ENCODE measurements at places on chromosomes 6 and 20.

- peaks cover 2% of the 10 kb centered on the region for H3K4me1 ChIP-seq
- H3K27me3 ChIP-seq, result peaks cover 18% of the 10 kb centered on the region
- DNase-seq, result no peak
- H3K4me3 ChIP-seq, result no peak overlapping the region
Measured at GRCh38 chr6:44010411-44011349, 116.6 kb downstream of the MRPL14 start.

- peaks cover 4% of the 10 kb centered on the region for H3K27me3 ChIP-seq
- H3K4me3 ChIP-seq, result no peak overlapping the region
- no peak for DNase-seq
- H3K27ac ChIP-seq, result no peak overlapping the region
- peaks cover 7% of the 10 kb centered on the region for H3K4me1 ChIP-seq
Measured at GRCh38 chr6:156560476-156560875, 216.7 kb upstream of the ARID1B start.

GRCh38 chr6:30690403-30691207 lies at the start of gene NRM:
Gene NRM (minus strand): TSS chr6:30690984. CDS start chr6:30690974, 10 bp downstream.
- H3K27ac ChIP-seq, result peak within 1 kb of the TSS; percentile 54
- H3K27me3 ChIP-seq, result no peaks in the 10 kb centered on the region
- peak; percentile 73 for DNase-seq
- H3K4me1 ChIP-seq, result peaks cover 45% of the 10 kb centered on the region
- peak within 1 kb of the TSS; percentile 100 for H3K4me3 ChIP-seq

GRCh38 chr6:13445005-13445743 lies 42.2 kb downstream of the GFOD1 start:
- no peaks in the 10 kb centered on the region for H3K27me3 ChIP-seq
- no peak overlapping the region for H3K4me3 ChIP-seq
- peaks cover 18% of the 10 kb centered on the region for H3K4me1 ChIP-seq
- no peak for DNase-seq
- no peak overlapping the region for H3K27ac ChIP-seq

GRCh38 chr20:59774921-59775686 lies 158.3 kb downstream of the SYCP2 start:
- H3K36me3 ChIP-seq, result no peaks in the 10 kb centered on the region
- H3K27ac ChIP-seq, result no peak overlapping the region
- no peaks in the 10 kb centered on the region for H3K4me1 ChIP-seq

DNA sequence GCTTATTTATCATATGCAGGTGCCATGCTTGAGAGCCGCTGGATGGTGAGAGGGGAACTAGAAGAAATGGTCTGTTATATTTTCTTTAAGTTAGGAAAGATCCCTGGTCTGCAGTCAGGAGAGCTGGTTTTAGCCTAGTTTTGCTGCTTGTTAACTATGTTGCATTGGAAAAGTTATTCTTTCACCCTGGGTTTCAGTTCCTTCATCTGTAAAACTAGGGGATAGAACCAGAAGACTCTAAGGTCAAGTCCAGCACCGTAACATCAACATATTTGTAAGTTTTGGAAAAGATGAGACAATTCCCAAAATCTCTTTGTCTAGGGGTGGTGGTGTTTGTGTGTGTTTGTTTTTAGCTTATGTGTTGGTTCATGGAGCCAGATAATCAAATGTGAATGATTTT lies 304.0 kb downstream of the QKI start:
- no peaks in the 10 kb centered on the region for H3K4me1 ChIP-seq
- no peak overlapping the region for H3K4me3 ChIP-seq
- DNase-seq, result no peak
- no peak overlapping the region for H3K27ac ChIP-seq
- H3K27me3 ChIP-seq, result peaks cover 3% of the 10 kb centered on the region

- no peaks in the 10 kb centered on the region for H3K36me3 ChIP-seq
- H3K4me3 ChIP-seq, result no peak overlapping the region
- H3K27me3 ChIP-seq, result no peaks in the 10 kb centered on the region
Measured at GRCh38 chr6:97969065-97969464, 686.0 kb upstream of the MMS22L start.

GRCh38 chr6:157459327-157459726 lies 78.3 kb downstream of the ZDHHC14 start:
- no peak for DNase-seq
- H3K27me3 ChIP-seq, result no peaks in the 10 kb centered on the region
- peaks cover 67% of the 10 kb centered on the region for H3K4me1 ChIP-seq
- H3K27ac ChIP-seq, result no peak overlapping the region
- H3K4me3 ChIP-seq, result no peak overlapping the region
- peaks cover 13% of the 10 kb centered on the region for H3K36me3 ChIP-seq

DNA sequence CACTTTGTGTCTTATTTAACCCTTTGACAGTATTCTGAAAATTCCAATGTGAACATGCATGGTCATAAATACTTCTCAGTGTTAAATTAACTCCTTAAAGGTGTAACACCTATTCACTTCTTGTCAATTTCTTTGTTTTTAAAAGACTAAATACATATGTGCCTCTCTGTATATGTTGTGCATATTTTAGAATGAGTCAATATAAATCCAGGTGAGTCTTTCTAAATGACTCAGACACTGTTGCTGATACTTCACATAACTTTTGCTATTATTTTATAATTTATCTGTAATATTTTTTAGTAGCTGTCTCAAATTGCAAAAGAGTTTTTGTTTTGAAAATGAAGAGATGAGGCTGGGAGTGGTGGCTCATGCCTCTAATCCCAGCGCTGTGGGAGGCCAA lies 36.0 kb downstream of the TIAM2 start:
- H3K27me3 ChIP-seq, result no peaks in the 10 kb centered on the region
- no peak overlapping the region for H3K4me3 ChIP-seq
- no peaks in the 10 kb centered on the region for H3K4me1 ChIP-seq
- no peaks in the 10 kb centered on the region for H3K36me3 ChIP-seq

- DNase-seq, result no peak
- H3K4me3 ChIP-seq, result no peak overlapping the region
- H3K4me1 ChIP-seq, result no peaks in the 10 kb centered on the region
- no peaks in the 10 kb centered on the region for H3K27me3 ChIP-seq
Measured at GRCh38 chr6:109580519-109580918, 97.5 kb upstream of the ZBTB24 start.
